Brain pericyte (primary cell): ENCODE measurements at places on chromosomes 13 and 19.

DNA sequence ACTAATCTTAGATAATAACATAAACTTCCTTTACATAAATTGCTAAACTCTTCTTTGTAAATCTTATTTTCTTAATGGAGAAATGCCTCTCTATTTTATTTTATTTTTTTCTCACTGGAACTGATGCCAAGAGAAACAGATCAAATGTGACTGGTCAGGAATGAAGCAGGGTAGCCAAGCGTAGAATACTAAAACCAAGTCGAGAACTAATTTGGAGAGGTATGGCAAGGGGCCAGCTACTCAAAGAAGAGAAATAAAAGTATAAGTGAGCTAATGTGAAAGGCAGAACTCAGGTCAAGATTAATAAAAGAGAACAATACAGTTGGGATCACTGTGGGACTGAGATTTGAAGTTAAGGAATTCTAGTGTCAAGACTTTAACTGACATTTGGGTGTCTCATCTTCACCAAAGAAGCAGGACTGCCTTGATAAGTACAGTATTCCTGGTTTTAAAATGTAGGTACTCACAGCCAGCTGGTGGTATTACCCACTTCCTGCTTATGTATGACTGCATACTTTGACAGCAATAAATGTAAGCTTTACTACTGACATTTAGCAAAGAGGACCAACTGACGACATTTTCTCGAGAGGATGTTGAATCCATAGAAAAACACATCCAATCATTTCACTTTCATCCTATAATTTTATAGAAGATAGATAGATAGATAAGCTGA, 1192.2 kb downstream of the EFNB2 start:
- DNase-seq: peak; percentile 27

GRCh38 chr19:1290196-1290702, 4.6 kb downstream of the EFNA2 start:
- DNase-seq: no peak

- DNase-seq: peak; percentile 12
Measured at GRCh38 chr13:101576455-101576854, 124.0 kb downstream of the ITGBL1 start.

DNA sequence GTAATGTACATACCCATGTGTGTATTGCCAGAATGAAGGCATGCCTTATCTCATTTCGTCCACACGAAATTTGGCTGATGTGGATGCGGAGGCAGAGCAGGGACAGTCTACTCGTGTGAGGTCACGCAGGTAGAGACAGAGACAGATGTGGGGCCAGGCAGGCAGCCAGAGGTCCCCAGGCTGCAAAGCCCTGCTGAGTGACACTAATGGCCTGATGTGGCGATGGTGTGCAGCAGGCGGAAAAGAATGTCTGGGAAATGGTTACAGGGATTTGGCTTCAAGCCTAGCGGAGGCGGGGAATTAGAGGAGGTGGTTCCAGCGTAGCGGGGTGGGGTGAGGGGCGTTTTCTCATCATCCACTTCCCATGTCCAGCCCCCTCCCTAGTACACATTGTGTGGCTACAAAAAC, 4.2 kb upstream of the IZUMO2 start:
- no peak for DNase-seq

DNA sequence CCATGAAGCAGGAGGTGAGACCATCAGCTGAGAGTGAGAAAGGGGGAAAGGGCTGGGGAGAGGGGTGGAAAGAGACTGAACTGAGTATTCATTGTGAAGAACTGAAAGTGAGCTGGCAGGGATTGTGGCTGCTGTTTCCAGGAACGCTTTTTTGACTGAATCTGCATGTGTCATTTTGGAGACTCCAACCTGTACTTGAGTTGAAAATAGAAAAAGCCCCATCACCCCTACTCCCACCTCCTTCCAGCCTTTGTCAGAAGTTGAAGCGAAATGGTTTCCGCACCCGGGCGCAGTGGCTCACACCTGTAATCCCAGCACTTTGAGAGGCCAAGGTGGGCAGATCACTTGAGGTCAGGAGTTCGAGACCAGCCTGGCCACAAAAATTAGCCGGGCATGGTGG, 128.0 kb upstream of the GPR12 start:
- no peak for DNase-seq

DNA sequence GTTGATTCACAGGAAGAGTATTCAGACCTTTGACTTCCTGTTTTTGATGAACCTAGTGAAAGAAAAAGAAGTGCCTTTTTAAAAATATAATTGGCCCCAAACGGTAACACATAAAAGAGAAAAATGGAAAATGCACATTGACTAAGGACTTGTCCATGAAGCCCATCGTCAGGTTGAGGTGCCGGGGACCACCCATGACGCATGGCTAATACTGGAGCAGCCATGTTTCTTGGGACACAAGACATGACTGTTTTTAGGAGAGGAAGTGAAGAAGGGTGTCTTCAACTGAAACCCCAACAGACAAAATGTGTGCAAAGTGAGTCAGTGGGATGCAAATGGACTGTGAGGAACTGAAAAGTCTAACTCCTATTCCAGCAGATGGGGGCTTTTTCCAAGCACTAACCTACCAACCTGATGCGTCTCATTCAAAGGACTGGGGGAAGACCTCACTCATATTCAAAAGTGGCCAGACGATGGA, 459.4 kb downstream of the FOXO1 start:
- no peak for DNase-seq

- no peak for DNase-seq
Measured at GRCh38 chr13:112738606-112739005, 48.8 kb downstream of the ATP11A start.

DNA sequence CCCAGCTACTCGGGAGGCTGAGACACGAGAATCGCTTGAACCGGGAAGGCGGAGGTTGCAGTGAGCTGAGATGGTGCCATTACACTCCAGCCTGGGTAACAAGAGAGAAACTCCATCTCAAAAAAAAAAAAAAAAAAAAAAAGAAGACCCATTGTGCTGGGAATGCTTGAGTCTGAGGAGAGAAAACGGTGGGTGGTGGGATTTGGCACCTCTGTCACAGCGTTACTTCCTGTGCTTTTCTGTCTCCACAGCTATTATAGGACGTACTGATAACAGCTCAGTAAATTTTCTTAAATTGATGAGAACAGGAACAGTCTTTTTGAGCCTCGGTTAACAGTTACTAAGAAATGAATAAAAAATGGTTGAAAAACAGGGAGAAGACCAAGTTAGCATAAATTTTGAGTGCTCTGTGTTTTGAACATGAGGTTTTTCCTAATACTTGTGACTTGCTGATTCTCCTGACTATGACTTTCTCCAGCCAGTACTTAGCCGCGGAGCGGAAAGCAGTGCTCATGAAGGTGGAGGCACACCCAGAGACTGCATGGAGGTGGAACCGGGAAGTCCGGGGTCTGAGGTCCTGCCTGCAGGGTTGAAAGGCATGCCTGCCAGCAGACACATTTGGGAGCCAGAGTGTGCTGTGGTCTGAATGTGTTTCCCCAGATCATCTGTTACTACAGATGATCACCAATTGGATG, 55.3 kb upstream of the TEX29 start:
- no peak for DNase-seq
